ENCODE measurements at places on chromosomes 1 and 21. TPM values are rescaled to one million over a fixed set of nuclear protein-coding genes. Genes with fewer than 3 reads are reported as not detected.

- DNase-seq = no peak
Observed at GRCh38 chr1:210412240-210412639, 83.5 kb downstream of the HHAT start.

GRCh38 chr1:155389826-155390225 lies 69.1 kb downstream of the RUSC1 start:
- DNase-seq = no peak

- no peak for DNase-seq
Observed at GRCh38 chr1:27528818-27529703, 39.1 kb upstream of the WASF2 start.

DNA sequence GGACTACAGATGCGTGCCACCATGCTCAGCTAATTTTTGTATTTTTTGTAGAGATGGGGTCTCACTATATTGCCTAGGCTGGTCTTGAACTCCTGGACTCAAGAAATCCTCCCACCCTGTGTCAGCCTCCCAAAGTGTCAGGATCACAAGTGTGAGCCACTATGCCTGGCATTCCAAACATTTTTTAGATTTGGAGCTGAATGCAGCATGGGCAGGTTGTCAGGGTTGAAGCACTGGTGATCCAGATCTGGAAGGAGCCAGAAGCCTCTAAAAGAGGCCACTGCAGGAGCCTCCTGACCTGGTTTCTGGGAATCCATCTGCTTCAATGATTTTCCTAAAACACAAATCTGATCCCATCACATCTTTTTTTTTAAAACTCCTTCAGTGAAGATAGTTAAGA lies 1.8 kb upstream of the CTPS1 start:
- DNase-seq = no peak

The LEFTY1 gene
- polyA plus RNA-seq = 3.7 TPM

DNA sequence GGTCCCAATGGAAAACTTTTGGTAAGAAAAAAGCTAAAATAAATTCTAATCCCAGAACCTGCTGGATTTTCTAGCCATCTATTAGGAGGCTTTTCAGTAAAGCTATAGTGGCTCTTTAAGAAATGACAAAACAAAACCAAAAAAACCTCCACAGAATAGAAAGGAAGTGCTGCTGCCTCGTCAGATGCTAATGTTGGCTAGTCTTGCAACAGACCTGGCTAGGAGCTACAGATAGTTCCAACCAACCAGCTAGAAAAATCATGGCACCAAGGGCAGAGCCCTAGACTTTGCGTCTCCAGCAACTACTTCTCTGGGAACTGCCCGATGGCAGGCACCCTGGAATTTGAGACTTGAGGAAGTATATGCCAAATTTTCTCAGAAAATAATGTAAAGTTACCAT lies 7.6 kb downstream of the CD101 start:
- no peak for DNase-seq
